ENCODE measurements at places on chromosomes 11 and 22. TPM values are rescaled to one million over a fixed set of nuclear protein-coding genes. Genes with fewer than 3 reads are reported as not detected.

GRCh38 chr11:60367009-60367408, 11.3 kb upstream of the MS4A7 start:
- DNase-seq: no peak

DNA sequence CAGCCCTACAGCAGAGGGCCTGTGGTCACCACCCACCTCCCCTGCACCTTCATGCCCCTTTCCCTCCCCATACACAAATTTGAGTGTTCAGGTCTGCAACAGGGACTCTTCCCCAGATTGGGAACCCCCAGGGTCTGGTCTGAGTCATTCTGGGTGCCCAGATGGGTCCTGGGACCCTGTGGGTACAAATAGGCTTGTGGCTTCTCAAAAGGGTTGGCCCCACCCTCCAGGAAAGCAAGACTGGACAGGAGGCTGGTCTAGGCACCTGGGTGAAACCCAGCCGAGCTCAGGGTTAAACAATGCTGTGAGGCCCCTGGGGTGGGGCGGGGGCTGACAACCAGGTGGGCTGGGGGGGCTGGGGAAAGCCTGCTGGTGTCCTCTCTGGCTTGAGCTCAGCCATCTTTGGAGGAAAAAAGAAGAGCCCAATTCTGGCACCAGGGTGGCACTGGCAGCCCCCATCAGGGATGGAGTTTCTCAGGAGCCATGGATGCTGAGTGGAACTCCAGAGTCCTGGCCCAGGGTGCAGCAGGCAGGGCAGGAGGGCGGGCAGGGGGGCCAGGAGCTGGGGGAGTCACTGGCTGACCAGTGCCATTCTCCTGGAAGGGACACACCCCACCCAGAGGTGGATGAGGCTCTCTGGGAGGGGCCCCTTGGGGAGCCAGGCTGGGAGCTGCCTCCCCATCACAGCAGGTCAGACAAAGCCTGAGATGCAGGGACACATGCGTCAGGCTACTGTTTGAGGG, 1.1 kb downstream of the SEPTIN5 start:
- DNase-seq: peak; percentile 13

- DNase-seq: no peak
Measured at GRCh38 chr11:91835051-91835560, 389.5 kb upstream of the FAT3 start.

DNA sequence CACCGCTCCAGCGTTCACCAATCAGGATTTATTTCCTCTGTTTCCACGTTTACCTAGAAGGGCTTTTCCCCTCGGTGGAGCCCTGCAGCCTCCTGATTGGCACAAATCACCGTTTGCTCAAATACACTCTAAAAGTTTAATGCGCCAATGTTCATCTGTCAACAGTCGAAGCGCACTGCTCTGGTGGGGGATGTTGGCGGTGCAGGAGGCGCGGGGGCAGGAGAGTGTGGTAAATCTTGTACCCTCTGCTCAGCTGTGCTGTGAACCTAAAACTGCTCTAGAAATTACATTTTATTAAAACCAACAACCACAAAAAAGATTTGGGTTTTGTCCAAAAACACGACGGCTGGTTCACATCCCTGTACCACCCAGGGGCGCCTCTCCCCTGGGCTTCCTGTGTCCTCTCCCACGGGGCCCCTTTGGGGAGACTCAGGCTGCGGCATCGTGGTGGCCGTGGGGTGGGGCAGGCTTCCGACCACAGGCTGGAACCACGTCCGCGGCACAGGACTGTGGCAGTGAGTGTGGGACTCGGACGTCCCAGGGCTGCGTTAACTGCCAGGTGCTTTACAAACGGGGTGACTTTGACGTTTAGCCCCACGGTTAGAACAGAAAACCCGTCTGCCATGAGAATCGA, 13.5 kb downstream of the TTLL8 start:
- no peak for DNase-seq

GRCh38 chr11:19982774-19983495, 177.3 kb downstream of the DBX1 start:
- no peak for DNase-seq

DNA sequence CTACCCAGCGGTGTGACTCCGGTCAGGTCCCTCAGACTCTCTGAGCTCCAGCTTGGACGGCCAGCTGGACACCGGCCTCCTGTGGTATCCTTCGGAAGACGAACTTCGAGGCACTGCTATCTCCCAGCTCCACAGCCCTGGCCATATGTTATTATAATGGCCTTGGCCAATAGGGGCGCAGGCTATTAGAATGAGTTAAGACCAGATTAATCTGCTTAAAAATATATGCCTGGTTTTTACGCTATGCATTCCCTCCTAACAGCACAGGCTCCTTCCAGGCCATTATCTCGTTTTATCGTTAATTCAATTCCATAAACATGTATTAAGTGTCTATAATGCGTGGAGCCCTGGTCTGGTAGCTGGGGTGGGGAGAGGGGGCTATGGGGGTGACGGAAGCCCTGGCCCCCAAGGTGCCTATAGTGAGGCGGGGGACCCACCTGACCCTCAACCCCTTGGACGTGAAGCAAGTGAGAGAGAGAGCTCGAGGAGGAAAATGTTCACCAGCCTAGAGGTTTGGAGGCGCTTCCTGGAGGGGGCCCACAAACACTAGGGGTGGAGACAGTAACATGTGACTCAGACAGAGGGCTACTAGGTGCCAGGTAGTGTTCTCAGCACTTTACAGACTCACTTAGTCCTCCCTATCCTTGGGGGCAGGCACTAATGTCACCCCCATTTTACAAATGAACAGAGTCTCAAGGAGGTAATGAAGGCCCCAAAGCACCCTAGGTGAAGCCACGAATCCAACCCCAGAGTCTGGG, 37.5 kb upstream of the TCF20 start:
- DNase-seq: no peak

DNA sequence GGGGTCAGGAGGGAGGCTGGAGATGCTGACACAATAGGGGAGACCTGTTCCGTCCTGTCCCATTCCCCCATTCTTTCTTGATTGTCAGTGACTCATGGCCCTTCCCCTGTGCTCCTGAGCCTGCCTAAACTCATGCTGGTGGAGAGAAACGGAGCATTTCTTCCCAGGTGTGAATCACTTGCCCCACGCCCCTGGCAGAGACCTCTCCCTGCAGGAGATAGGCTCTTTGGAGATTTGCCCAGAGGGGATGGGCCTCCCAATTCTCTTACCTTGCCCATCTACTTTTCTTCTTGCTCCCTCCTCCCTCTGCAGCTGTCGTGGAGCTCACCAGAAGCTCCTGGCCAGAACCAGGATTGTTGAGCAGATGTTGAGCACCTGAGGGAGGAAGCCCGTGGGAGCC, 121.9 kb upstream of the OR9Q1 start:
- DNase-seq: no peak

DNA sequence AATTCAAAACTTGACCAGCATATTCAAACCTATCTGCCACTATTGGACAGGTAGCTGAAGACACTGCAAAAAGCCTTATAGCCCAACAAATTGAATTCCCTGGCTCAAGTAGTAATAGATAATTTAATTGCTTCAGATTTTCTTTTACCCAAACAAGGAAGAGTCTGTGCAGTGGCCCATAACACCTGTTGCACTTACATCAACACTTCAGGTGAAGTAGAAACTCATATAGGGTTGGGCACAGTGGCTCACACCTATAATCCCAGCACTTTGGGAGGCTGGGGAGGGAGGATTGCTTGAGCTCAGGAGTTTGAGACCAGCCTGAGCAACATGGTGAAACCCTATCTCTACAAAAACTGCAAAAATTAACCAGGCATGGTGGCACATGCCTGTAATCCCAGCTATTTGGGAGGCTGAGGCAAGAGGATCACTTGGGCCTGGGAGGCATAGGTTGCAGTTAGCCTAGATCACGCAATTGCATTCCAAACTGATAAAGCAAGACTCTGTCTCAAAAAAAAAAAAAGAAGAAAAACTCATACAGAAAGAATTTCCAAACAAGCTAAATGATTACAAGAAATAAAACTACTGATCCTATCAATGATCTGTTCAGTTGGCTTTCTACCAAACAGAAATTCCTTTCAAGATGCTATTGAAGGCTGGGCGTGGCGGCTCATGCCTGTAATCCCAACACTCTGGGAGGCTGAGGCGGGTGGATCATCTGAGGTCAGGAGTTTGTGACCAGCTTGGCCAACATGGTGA, 9.5 kb downstream of the FOLR3 start:
- no peak for DNase-seq

DNA sequence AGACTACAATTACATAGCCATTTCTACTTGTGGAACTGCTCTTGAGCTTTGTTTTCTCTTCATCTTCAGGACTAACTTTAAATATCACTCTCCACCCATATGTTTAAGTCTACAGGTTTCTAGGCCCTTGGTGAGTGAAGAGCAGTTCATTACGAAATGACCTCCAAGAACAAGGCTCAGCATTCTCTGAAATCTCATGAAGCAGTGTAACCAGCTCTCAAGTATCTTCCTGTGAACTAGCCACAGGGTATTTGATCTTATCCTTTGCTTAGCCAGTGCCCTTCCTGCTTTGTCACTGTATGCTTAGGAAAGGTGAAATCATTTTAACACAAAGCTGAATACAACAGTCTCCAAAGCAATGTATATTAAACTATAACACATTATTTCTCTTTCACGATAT, 20.4 kb upstream of the LYVE1 start:
- no peak for DNase-seq

- no peak for DNase-seq
Measured at GRCh38 chr11:22725079-22725478, 58.7 kb downstream of the GAS2 start.

DNA sequence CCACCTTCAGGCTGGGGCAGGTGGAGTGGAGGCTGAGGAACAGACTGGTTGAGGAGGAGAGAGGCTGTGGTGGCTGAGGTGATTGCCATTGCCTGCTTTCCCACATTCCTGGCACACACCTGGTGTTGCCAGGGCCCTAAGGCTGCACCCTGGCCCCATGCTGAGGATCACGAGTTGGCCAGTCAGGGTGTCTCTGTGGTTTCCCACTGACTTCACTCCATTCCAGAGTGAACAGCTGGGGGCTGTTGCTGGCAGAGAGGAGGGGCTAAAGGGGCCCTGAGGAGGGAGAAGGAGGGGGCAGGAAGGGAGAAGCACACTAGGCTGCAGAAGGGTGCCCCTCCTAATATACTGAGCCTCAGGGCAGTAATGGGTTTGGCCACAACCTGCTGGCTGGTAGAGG, 1.8 kb downstream of the TMEM86A start:
- no peak for DNase-seq

DNA sequence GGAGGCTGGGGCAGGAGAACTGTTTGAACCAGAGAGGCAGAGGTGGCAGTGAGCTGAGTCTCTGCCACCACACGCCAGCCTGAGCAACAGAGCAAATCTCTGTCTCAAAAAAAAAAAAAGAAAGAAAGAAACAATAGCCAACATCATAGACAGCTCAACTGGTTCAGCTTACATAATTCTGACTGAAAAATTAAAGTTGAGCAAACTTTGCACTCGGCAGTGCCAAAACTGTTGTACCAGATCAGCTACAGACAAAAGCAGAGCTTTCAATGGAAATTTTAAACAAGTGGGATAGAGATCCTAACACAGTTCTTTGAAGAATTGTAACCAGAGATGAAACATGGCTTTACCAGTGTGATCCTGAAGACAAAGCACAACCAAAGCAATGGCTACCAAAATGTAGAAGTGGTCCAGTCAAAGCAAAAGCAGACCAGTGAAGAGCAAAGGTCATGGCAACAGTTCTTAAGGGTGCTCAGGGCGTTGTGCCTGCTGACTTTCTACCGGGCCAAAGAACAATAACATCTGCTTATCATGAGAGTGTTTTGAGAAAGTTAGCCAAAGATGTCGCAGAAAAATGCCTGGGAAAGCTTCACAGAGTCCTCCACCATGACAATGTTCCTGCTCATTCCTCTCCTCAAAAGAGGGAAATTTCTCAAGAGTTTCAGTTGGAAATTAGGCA, 59.3 kb downstream of the TTC28 start:
- no peak for DNase-seq

- DNase-seq: peak; percentile 53
Measured at GRCh38 chr22:30694171-30694639, 469 bp upstream of the OSBP2 start.

- DNase-seq: no peak
Measured at GRCh38 chr11:46240371-46240770, 37.1 kb upstream of the CREB3L1 start.

DNA sequence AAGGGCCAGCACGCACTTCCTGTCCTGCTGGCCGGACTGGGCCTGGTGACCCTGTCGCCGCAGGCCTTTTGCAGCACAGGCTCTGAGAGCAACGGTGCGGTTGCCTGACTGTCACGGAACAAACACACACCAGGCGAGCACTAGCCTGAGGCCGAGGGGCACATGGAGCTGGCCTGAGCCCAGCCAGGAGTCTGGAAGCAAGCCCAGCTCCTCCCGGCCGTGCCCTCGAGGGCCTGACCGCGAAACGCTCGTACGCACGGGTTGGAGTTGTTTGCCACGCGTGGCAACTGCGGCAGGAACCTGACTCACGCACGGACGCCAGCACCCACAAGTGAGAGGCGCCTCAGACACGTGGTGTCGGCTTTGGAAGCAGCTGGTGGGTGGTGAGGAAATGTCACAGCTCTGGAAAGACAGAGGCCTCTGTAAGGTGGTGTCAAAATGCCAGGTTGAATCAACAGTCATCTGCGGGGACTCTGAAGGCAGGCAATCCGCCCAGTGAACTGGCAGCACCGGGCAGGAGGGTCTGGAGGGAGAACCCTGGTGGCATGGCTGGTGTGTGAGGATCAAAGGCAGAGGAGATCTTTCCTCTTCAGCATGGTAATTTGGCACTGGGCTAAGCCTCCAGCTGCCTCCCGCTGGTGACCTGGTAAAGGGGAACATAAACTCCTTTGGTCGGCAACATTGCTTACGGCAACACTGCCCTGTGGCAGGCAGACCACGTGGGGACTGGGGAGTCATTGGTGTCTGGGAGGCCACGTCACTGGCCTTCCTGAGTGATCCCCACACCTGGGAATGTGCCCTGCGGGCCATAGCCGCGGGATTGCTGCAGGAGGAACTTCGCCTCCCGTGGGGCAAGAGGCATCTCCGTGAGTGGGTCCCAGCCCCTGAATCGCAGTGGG, 15.3 kb upstream of the IL17REL start:
- no peak for DNase-seq

DNA sequence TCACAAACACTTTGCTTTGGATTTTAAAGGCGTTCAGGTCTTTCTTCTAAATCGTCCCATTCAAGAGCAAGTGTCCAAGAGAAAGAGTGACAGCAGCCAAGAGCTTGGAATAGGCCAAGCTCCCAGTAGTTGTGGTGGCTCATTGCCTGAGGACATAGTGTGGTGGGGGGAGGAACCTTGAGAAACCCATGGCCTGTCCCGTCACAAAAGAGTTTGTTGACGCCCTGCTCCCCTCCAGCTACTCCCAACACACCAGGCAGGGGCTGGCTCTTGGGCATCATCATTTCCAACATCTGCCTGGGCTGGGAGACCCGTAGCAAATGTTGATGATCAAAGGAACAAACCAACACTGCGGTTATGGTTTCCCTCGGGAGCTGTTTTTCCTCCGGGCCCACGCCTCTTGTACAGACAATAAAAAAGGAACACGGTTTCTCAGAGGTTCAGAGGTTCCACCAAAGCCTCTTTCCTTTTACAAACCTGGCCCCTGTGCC, 20.8 kb downstream of the FADS3 start:
- no peak for DNase-seq

- DNase-seq: no peak
Measured at GRCh38 chr11:95147364-95147905, 57.8 kb downstream of the ENDOD1 start.

GRCh38 chr11:13970986-13971385, 8.5 kb downstream of the SPON1 start:
- DNase-seq: peak; percentile 36

CADM1 gene
- total RNA-seq: 1,339 TPM

TUBA8 gene
- 3.7 TPM for total RNA-seq

NRIP3 gene
- total RNA-seq: 2.7 TPM

HEPHL1 gene
- total RNA-seq: not detected

TSPAN18 gene
- total RNA-seq: 80.4 TPM

YPEL1 gene
- 71.2 TPM for total RNA-seq

NCAM1 gene
- 819 TPM for total RNA-seq

PYGM gene
- 5.5 TPM for total RNA-seq

All from glutamatergic neuron (in vitro differentiated cells).